Activated CD4-positive, alpha-beta T cell treated with anti-CD3 and anti-CD28 coated beads, Interleukin-2, amount 50 U/mL, for 4 hours (primary cell): ENCODE measurements at places on chromosomes 3 and 15.

DNA sequence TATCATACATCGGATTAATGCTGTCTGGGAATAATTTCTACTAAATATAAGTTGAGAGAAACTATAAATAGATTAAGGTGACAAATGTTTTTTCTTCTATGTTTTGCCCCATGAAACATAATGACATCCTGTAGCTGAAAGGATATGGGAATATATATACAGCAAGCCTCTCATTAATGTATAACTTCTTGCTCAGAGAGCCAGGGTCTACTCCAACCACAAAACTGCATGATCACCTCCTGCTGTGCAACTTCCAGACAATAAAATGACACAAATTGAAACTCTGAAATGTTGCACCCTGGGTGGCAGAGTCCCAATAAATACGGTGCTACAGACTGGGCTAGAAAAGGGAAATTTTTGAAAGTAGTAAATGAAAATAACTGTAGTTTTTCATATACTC is 571.9 kb upstream of the CBLB start:
- no peak for DNase-seq

GRCh38 chr3:105170423-105170822 is 196.3 kb upstream of the ALCAM start:
- no peak for DNase-seq

- no peak for DNase-seq
Measured at GRCh38 chr15:100463515-100463914, 65.2 kb downstream of the CERS3 start.

- no peak for DNase-seq
Measured at GRCh38 chr3:151351648-151352047, 22.3 kb upstream of the P2RY13 start.

- no peak for DNase-seq
Measured at GRCh38 chr3:117651246-117651645, 941.7 kb downstream of the TUSC7 start.

GRCh38 chr3:142802891-142803290 is 79.1 kb downstream of the TRPC1 start:
- DNase-seq = no peak

DNA sequence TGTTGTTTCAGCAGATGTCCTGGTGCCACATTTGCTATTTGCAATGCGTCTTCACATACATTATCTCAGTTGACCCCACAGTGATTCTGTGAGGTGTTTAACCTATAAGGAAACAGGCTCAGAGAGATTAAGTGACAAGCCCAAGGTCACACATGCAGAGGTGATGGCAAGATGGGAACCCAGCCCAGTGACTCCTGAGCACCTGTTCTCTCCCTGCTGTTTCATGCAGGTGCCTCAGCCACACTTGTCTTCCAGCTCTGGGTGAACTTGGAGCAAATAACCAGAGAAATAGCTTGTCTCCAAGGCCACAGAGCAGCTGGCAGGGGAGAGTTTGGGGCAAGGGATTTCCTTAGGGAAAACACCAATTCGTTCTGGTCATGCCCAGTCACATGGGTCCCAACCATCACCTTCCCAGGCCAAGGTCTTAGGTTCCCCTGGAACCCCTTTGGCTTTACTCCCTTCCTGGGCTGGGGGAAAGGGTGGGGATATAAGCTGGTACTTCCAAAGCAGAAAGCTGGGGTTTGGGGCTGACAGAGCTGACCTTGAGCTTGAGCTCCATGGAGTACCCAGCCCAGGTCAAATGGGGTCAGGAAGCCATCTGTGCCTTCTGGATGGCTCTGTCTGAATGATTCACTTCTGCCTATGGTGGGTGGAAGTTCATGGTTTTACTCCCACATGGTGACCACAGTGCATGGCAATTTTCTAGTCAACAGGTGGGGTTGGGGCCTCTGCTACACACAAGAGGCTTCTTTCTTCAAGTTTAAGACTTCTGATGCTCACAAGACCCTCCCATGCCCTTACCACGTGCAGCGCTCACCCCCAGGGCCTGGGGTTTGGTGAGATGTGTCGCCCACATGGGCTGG is 22.4 kb downstream of the LIPC start:
- DNase-seq = peak; percentile 24

- no peak for DNase-seq
Measured at GRCh38 chr3:169848741-169849140, 21.0 kb downstream of the LRRC31 start.

- no peak for DNase-seq
Measured at GRCh38 chr3:112348943-112349342, 16.0 kb downstream of the CD200 start.

- DNase-seq = no peak
Measured at GRCh38 chr3:147380387-147380951, 25.9 kb downstream of the ZIC4 start.

- no peak for DNase-seq
Measured at GRCh38 chr15:89115547-89115946, 27.3 kb downstream of the ABHD2 start.

GRCh38 chr15:89361451-89362202 is 27.0 kb upstream of the POLG start:
- DNase-seq = peak; percentile 53

DNA sequence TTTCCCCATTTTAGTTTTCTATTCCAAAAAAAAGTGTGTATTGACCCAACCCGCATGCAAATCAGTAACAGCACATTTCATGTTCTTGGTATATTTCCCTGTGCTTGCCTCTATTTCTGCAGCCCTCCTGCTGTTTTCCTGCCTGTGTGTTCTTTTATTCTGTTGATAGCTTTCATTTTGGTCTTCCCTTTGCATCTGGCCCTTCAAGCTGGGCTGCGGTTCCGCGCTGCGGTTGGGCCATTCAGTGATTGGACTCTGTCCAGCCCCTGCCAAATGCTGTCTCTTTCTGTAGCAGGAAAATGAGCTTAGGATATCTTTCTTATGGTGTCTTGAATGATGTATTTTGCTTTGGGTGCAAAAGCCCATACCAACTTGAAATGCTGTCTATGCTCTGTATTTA is 49.9 kb downstream of the ZNF621 start:
- no peak for DNase-seq
